CD4-positive, alpha-beta T cell (primary cell): ENCODE measurements at places on chromosomes 7 and 10.

DNA sequence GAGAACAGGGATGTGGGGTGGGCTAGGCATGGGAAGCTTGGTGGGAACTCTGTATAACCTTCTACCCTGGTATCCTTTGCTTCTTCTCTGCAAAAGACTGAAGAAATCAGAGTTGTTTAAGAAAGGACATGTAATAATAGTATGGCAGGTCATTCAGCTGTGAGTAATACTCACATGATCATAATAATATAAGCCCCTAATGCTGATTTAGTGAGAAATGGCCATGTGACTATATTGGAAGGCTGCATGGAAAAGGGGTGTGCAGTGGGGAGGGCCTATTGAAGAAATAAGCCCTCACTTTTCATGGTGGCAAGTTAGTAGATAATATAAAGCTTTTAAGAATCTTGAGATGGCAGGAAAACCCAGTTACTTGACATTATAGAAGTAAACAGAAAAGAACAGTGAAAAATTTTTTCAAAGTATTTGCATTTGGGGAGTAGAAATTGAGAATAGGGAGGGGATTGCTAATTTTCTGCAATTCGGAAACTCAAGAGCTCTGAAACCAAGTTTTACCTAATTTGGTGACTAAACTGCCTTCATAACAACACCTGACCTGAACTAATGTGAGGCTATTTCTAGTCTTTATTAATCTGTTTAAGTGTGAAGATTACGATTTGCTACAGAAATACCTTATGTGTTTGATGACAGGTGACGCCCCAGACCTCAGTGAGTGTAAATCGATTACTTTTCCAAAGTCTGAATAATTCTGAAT, 44.4 kb downstream of the ATXN7L1 start:
- DNase-seq: no peak

DNA sequence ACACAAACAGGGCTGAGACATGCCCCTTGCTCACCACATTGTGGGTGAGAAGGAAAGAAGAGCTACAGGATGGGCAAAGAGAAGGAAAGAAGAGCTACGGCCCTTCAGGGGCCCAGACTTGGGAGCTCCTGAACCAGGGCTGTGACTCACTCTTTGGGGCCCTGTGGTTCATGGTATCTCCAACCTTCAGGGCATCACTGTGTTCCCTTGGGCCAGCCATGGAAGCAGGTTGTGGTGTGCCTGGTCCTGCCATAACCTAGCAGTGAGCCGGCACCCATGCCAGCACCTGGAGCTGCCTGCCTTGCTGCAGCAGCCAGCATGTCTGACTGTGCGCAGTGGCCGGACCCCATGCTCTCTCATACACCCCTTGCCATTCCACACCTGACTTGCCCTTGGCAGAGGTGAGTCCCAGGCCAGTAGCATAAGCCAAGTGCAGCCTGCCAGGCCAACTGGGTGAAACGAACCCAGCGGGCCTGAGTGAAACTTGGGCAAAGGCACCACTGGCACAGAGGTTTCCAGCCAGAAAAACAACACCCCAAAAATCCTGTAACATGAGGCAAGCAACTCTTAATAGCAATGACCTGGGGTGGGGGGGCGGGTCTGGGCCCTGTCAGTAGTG, 89.0 kb upstream of the CACUL1 start:
- DNase-seq: no peak

DNA sequence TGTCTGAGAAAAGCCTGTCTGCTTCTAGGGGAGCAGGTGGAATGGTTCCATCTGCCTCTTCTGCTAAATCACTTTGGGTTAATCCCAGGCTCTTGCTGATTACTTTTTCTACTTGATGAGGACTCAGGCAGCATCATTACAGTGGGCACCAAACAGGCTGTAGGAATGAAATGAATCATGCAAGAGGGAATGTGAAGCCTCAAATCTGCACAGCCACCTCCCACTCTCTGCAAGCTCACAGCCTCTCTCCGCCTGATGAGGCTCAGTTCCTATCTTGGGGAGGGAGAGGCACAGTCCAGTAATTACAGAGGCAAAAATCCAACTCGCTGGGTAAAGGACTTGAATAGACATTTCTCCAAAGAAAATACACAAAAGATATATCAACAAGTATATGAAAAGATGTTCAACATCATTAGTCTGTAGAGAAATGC, 34.0 kb downstream of the HSPA12A start:
- no peak for DNase-seq

- DNase-seq: no peak
Observed at GRCh38 chr7:140364819-140365218, 33.5 kb downstream of the SLC37A3 start.

DNA sequence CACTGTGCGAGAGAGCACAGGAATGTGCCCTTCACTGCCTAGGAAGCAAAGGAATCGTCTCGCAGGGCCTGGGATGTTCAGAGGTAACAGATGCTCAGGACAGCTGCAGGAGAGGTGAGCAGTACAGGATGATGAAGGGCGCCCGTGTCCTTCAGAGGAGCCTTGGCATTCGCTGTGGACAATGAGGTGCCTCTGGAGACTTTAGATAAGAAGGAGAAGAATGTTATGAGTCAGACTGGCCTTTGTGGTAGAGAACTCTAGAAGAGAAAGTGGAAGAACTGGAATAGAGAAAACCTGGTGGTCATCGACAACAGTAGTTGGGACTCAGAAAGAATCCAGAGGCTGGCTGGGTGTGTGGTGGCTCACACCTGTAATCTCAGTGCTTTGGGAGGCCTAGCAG, 64.4 kb upstream of the LEP start:
- DNase-seq: no peak

DNA sequence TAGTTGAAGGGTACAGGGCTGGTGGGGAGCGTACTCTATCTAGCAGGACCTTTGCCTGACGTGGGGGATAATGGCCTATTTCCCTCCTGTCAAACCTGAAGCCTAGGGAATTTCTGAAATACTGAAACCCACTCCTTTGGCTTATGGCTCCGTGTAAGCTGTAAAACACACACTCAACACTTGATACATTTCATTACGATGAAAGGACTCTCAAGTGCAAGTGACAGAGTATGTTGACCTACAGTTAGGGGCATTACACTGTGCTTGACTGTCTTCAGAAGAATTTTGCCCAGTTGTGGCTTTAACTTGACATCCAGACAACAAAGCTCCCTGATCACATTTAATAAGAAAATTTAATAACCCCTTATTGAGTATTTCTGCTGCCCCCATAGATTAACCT, 194.3 kb downstream of the BAMBI start:
- DNase-seq: no peak

DNA sequence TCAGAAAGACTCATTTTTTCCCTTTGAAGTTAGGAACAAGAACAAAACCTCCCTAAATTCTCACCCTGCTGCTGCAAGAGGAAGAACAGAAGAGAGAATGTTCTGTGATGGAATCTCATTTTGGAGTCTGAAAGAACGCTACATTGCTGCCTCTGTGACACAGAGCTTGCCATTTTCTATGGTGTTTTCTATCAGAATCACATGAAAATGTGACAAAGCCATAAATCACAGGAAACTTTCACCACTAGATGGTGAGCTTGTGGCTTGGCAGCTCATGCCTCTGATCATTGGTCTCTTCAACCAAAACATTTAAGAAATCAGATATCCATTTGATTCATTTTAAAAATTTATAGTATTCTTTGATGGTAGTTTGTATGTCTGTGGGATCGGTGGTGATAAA, 82.9 kb downstream of the CADPS2 start:
- no peak for DNase-seq

DNA sequence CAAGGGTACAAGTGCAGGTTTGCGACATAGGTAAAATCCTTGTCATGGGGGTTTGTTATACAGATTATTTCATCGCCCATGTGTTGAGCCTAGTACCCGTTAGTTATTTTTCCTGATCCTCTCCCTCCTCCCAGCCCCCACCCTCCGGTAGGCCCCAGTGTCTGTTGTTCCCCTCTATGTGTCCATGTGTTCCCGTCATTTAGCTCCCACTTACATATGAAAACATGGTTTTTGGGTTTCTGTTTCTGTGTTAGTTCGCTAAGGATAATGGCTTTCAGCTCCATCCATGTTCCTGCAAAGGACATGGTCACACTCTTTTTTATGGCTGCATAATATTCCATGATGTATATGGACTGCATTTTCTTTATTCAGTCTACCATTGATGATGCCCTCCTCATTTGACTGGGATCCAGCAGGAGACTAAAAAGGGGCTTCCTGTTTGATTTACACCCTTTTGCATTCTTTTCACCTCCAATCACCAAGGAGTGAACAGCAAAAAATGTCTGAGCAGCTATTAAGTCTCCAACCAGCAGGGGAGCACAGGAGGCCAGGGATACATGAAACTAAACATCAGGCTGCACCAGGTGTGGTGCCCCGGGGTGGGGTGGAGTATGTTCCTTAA, 188.2 kb downstream of the SKIDA1 start:
- DNase-seq: no peak

DNA sequence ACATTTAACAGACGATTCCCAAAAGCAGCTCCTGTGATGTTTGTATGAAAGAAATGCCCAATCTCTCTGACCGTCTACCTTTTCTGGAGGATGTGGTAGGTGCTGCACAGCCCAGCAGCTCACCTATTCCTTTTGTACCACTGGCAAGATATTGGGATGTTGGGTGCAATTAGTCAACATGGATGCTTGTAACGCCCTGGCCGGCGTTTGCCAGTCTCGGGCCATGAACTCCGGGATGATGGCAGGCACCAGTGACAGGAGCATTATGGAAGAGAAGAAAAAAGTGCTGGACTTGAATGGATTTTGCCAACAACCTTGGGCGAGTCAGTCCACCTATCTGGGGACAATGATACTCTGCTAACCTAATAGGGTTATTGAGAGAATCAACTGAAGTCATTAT, 69.0 kb upstream of the ZNF438 start:
- DNase-seq: no peak

DNA sequence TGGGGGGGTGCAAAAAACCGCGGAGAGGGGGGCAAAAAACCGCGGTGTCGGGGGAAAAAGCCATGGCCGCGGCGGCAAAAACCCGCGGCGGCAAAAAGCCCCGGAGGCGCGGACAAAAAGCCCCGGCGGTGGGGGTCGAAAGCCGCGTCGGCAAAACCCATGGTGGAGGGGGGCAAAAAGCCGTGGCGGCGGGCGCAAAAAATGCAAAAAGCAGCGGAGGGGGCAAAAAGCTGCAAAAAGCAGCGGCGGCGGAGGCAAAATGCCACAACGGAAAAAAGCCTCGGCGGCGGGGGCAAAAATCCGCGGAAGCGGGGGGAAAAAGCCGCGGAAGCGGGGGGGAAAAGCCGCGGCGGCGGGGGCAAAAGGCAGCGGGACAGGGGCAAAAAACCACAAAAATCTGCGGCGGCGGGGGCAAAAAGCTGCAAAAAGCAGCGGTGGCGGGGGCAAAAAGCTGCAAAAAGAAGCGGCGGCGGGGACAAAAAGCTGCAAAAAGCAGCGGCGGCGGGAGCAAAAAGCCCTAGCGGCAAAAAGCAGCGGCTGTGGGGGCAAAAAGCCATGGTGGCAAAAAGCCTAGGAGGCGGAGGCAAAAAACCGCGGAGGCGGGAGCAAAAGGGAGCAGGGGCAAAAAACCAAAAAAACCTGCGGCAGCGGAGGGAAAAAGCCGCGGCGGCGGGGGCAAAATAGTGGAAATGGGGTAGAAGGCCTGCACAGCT, 418.9 kb downstream of the ZNF716 start:
- DNase-seq: no peak

GRCh38 chr7:76337147-76337546, 21.6 kb downstream of the YWHAG start:
- DNase-seq: no peak

- DNase-seq: no peak
Observed at GRCh38 chr7:33743594-33743993, 161.7 kb upstream of the BMPER start.

GRCh38 chr7:48101968-48102367, 12.9 kb downstream of the UPP1 start:
- no peak for DNase-seq

- peak; percentile 47 for DNase-seq
Observed at GRCh38 chr10:49309691-49310411, 10.9 kb downstream of the C10orf71 start.

DNA sequence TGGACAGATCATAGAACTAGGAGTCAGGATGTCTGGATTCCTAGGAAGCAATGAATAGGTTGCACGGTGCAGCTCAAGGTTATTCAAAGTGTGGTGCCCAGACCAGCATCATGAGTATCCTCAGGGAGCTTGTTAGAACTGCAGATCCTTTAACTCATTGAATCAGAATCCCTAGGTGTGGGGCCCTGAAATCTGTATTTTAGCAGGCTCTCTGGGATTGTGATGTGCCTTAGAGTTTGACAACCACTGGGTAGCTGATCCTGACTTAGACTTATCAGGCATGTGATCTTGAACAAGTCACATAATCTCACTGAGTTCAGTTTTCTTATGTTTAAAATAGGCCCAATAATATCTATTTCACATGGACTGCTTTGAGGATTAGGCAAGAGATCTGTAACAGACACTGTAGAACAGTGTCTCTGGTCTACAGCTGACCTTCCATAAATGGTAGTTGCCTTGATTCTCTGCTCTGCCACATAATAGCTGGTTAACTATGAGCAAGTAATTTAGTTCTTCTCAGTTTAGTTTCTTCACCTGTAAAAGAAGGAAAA, 46.4 kb upstream of the ATRNL1 start:
- no peak for DNase-seq

GRCh38 chr10:15718694-15719048, 1.1 kb downstream of the ITGA8 start:
- DNase-seq: no peak

DNA sequence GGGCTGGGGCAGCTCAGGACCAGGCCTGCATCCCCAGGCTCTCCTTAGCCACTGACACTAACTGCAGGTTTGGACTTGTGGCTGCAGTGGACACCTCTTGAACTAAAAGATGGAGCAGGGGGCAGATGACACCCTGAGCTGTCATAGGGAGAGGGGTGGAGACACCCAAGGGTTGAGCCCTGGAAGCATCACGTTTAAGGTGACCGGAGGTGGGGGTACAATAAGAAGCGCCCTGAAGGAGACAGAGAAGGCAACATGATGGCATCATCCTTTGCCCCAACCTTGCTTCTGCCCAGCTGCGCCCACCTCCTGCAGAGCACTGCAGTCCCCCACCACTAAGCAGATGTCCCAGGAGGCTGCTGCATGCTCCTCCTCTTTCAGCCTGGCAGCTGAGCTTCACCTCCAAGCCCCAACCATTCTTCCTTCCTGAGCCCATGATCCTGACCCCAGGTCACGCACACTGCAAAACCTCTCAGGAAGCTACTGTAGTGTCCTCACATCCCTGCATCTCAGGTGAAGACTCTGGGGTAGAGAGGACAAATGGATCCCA, 25.5 kb downstream of the OGDHL start:
- DNase-seq: no peak

DNA sequence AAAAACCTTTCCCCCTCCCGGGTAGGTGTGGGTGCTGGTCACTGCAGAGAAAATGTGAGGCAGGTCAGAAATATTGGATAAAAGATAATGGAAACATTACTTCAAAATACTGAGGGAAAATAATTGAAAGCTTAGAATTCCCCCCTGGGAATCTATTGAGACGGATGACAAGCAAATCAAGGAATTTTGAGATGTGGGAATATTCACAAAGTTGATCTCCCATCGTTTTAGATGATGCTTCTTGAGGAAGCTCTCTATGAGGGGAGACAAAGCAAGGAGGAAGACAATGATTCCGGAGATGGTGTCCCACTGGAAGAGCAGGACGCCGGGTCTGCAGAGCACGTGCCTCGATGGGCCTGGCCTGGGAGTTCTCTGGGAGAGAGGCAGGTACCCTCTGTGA, 211.0 kb downstream of the WDR37 start:
- DNase-seq: no peak

- DNase-seq: no peak
Observed at GRCh38 chr7:29444267-29444666, 119.4 kb upstream of the PRR15 start.
